ENCODE measurements at places on chromosomes 2 and 18.

DNA sequence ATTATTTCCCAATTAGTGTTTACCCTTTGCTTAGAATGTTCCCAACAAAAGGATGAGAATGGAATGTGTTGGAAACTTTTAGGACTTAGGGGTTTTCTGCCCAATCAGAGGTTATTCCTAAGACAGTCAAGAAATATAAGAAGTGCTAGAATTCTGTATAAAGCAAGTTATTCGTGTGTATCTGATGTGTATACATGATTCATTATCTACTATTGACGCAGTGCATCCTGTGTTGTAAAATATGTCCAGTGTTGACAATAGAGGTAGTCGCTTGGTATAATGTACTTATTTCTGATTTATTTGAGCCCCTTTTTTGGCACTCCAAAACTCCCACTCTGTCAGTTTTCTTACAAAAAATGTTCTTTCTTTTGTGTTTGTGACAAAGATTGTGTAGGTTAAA lies 881 bp downstream of the PIKFYVE start:
- DNase-seq = no peak

- DNase-seq = no peak
Measured at GRCh38 chr18:79765491-79766245, 32.1 kb upstream of the KCNG2 start.

GRCh38 chr2:200278694-200279316 lies 27.7 kb upstream of the SPATS2L start:
- no peak for DNase-seq

GRCh38 chr18:74832999-74833398 lies 235.3 kb downstream of the ZNF407 start:
- DNase-seq = no peak

GRCh38 chr2:172926785-172927640 lies 148.6 kb upstream of the MAP3K20 start:
- no peak for DNase-seq

GRCh38 chr2:5976531-5977065 lies 284.4 kb downstream of the SOX11 start:
- no peak for DNase-seq

DNA sequence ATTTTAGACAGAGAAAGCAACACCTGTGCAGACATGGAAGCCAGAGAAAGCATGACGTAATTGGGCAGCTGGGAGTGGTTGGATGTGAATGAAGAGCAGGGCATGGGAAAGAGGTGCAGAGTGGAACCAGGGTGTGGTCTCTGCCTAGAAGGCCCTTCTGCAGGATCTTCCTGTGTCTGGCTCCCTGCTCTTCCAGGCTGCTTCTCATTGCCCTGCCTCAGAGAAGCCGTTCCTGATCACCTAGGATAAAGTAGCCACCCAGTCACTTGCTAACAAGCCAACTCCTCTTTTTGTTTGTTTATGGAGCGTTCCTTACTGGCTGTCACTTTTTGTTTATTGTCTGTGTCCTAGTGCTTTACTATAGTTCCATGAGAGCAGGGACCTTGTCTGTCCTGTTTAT lies 28.5 kb downstream of the GALNT1 start:
- DNase-seq = no peak

- no peak for DNase-seq
Measured at GRCh38 chr2:47165001-47165555, 10.0 kb upstream of the STPG4 start.

DNA sequence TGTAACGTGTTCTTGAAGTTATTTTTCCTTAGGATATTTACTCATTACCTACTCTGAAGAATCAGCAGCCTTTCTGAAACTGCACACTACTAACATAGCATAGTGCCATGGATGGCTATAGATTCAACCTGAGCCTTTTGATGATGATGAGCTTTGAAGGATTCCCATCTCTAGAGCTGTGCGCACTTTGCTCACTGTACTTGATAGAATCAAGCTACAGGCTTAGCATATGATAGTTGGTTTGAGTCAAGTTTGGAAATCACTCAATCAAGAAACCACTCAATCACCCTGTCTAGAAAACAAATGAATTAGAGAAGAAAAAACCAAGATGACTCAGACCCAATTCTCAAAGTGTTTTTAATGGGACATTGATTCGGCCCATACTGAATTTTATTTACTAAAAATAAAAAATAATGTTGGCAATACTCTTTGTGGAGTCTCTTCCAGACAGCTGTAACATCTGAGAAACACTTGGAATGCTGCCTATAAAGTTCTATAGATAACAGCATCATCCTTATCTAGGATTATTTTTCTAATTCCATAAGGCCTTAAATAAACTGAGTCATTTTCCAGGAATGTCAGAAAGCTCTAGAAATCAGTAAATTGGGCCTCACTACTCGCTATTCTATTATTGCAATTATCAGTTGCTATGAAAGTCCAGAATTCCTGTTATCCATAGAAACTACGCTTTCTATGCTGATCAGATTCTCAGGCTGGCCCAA lies 259.0 kb upstream of the ERBB4 start:
- no peak for DNase-seq

GRCh38 chr2:127139766-127140165 lies 32.8 kb upstream of the BIN1 start:
- no peak for DNase-seq

- no peak for DNase-seq
Measured at GRCh38 chr2:238104691-238105371, 4.7 kb downstream of the ESPNL start.

GRCh38 chr18:35029770-35030169 lies 11.4 kb upstream of the MAPRE2 start:
- no peak for DNase-seq

DNA sequence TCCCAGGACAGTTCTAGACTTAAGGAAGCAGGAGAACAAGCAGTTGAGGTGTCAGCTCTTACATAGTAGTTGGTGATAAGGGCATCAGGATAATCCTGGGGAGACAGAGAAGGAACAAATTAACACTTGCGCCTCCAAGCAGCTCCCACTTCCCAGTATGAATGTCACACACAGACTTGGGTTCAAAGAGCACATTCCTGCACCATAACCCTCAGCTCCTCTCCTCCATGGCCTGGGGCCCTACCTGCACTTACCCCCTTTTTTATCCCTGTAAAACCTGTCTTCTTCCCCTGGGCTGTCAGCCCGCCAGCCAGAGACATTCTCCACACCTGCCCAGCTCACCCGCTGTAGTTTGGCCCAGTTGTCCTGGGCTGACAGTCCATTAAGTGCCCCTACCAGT lies 3.9 kb upstream of the UCN start:
- DNase-seq = no peak

DNA sequence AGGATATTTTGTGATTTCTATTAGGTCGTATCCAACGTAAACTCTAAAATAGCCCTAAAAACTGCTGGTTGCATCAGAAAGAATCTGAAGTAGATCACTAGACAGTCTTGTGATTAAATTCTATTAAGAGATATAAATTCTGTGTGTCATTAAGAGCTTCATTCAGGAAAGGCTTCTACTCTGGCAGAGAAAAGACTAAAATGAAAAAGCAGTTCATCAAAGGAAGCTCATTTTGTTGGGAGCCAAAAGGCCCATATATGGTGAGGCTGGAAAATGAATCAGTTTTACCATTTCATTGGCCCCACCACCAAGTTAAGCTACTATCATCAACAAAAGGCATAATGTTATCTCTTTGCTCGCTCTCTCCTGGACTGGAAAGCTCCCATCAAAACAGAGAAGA lies 261.1 kb downstream of the SATB2 start:
- no peak for DNase-seq

DNA sequence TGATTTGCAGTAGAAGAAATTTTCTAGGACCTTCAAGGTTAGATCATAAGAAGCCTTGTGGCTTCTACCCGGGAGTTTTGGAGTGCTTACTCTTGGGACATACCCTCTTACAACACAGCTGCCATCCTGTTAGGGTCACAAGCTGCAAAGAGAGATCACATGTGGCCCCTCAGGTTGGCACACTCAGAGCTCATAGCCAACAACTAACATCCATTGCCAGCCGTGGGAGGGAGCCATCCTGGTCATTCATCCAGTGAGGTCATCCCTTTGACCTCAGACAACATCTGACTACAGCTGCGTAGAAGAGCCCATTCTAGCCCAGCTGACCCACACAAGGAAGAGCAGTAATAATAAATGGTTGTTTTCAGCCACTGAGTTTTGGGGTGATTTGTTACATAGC lies 76.9 kb upstream of the NABP1 start:
- DNase-seq = no peak

- no peak for DNase-seq
Measured at GRCh38 chr2:47697000-47697601, 85.8 kb upstream of the MSH6 start.

DNA sequence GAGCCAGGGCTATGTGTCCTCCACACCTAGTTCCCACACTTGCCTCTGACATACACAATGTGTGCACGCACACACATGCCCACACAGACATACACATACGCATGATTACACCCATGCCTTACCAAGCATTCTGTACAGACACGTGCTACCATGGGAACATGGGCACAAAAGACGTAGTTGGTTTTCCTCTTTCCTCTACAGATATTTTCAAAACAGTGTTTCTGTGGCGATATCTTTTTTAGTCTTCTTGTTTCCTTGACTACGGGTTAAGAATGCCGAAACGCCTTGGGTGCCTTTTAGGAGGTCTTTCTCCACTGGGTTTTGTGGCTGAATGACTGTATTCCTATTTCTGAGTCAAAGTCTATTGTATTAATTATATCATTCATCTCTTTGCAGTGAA lies 75.5 kb upstream of the SPTBN1 start:
- no peak for DNase-seq

GRCh38 chr2:184312970-184313369 lies 285.4 kb upstream of the ZNF804A start:
- DNase-seq = no peak

DNA sequence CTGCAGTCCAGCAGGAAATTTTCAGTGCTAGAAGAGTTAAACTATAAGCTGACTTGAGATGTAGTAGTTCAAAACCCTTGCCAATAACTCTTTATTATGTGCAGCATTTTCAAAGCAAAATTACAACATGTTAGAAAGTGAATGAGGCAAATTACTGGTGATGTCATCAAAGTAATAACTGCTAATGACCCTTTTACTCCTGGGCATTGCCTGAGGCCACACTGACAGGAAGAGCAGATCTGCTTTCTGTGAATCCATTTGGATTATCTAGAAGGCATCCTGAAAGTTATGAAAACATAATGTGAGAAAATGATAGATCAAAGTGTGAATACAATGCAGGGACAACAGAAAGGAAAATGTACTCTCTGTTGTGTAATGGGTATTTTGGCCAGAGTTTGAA lies 139.6 kb upstream of the TRIB2 start:
- DNase-seq = no peak

- DNase-seq = no peak
Measured at GRCh38 chr18:74114116-74114515, 33.5 kb downstream of the FBXO15 start.

GRCh38 chr2:233236820-233237589 lies 14.5 kb upstream of the ATG16L1 start:
- no peak for DNase-seq

Data from midbrain (tissue), 1 donor.